ENCODE measurements at places on chromosomes 5 and 9.

GRCh38 chr9:88874391-88874790, 116.9 kb upstream of the S1PR3 start:
- no peak for DNase-seq

DNA sequence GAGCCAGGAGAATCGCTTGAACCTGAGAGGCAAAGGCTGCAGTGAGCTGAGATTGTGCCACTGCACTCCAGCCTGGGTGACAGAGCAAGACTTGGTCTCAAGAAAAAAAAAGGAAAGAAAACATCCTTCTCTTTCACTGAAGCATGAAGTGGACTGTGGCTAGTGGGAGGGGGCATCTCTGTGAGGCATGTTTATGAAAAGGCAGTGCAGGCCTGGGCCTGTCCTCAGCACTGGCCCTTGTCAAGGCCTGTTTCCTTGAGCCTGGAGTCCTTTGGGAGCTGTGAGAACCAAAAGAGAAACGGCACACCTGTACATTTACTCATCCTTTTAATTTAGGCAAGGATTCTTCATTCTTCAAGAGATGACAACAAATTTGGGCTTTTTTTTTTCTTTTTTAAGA, 18.3 kb upstream of the FUBP3 start:
- no peak for DNase-seq

- DNase-seq = no peak
Observed at GRCh38 chr5:127601111-127601510, 47.8 kb upstream of the CTXN3 start.

- no peak for DNase-seq
Observed at GRCh38 chr9:128314697-128315096, 7.5 kb downstream of the TRUB2 start.

- no peak for DNase-seq
Observed at GRCh38 chr5:77972469-77973252, 196.5 kb upstream of the TBCA start.

- no peak for DNase-seq
Observed at GRCh38 chr5:102855681-102856388, 100.7 kb downstream of the PAM start.

GRCh38 chr5:57895766-57896165, 413.2 kb upstream of the ACTBL2 start:
- no peak for DNase-seq

DNA sequence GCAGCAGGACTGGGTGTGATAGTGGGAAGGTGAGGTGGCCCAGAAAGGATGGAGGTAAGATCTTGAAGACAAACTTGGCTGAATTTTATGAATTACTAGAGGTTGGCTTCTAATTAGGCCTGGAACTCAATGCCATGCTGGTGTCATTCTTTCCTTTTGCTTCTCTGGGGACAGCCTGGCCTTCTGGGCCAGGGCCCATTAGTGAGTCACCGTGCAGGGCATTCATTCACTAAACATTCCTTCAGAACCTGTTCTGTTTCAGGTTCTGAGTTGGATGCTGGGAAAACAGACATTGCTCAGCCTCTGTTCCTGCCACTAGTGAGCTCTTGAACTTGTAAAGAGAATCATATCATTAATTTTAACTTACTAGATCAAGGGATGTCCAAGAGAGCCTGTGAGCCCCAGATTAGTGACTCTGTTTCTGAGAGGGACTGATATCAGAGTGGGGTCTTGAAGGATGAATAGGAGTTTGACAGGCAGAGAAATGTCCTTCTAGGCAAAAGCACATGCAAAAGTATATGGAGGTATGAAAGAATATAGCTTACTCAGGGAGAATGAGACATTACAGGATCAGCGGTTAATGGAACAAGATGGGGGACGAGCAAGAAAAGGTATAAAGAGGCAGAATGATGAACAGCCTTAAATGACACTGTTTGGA, 66.5 kb downstream of the LHX2 start:
- DNase-seq = no peak

DNA sequence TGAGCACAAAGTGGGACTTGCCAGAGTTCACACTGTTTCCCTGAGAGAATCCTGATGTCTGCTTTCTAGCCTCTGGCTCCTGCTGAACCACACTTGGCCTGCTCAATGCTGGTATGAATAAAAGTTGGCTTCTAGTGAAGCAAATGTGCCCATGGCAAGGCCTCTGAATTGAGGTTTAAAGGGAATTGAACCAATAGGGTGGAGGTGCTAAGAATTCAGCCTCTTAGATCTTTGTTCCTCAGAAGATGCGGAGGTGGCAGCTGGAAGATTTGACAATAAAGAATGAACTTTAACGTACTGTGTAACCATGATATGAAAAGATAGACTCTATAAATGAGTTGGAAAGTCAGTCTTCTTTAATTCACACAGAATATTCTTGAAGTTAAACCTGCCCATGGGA, 57.2 kb downstream of the RASGRF2 start:
- no peak for DNase-seq

DNA sequence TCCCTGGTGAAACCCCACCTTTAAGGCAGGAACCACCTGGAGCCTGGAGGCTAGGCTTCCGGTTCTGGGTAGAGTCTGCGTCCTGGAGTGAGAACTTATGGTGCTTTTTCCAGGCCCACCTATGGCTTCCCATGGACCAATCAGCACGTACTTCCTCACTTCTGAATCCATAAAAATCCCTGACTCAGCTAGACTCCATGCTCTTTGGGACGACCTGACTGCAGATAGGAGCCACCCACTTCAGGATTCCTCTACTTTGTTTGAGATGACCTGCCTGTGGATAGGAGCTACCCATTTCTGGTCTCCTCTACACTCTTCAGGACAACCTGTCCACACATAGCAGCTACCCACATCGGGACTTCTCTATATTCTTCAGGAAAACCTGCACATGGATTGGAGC, 168.8 kb upstream of the IRX2 start:
- no peak for DNase-seq

DNA sequence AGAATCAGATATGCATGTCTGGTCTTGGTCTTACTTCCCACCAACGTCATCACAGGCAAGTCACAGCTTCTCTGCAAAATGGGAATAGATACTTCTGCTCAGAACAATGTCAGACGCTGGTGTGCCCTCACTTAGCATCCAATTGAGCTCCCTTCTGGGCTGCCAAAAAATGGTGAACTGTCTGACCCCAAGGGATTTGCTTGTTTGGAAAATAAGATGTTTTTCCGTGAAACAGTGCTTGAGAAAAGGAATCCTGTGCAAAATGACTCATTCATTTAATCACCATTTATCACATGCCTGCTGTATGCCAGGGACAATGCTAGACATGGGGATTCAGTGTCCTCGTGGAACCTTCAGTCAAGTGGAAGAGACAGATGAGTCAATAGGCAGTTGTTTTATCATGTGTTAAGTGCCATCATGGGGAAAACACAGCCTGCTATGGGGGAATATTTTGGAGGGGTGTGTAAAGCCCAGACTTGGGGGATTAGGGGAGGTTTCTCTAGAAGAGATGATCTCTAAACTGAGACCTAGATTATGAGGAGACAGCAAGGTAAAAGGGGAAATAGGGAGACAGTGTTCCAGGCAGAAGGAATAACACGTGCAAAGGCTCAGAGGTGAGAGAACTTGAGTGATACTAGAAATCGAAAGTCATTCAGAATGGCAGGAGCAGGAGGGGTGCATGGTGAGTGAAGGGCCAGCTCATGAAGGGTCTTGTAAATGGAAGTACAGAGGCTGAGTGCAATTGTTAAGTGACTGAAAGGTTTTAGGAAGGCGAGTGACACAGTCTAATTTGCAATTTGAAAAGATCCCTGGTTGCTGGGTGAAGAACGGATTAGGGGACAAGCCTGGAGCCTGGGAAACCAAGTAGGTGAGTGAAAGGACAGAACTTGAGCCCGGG, 3.9 kb downstream of the NIPAL4 start:
- DNase-seq = no peak

DNA sequence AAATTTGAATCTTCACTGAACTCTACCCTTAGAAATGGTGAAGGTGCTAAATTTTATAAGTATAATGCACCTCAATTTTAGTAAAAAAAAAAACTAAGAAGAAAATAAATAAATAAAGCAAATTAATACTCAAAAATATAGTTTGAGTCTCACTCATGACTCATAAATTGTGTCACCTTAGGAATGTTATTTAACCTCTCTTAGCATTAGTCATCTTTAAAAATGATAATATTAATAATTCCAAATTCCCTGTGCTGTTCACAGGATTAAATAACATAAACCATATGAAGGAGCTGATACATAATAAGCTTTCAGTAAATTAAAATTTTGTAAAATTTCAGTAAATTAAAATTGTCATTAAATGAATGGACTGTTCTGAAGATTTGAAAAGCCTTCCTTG, 339.8 kb upstream of the RGMB start:
- DNase-seq = no peak

DNA sequence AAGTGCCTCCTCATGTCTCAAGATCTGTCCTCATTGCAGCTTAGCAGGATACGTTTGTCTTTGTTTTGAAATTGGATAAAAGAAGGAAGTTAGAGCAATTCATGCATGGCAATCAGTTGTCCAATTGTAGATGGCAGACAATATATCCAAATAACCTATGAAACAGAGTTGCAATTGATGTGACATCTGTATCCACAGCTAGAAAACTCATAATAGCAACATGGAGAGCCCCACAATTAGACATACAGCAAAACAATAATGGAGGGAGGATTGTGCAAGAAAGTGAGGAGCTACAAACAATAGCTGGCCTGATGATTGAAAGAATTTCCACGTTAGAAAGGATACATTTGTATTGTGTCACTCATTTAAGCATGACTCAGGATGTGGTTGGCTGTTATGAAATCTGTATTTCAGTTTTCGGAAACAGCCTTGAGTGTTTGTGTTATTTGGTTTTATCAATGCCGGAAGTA, 132.0 kb downstream of the FAM174A start:
- DNase-seq = no peak

DNA sequence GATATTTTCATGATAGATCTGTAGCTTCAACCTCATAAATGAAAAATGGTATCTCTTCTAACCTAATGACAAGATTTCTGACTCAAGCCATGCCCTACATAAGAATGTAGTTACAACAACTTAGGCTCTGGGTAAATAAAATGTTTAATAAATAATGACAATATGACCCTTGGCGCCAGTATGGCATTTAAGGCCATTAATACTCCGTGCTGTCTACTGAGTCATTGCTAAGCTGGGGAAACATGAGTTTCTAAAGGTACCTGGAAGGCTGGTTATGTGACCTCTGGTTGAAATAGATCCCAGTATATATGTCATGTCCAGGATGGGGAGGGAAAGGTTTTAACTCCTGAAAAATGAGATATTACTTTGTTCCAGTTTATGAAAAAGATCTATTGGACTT, 58.0 kb upstream of the CEMIP2 start:
- DNase-seq = no peak

- no peak for DNase-seq
Observed at GRCh38 chr5:7970816-7971215, 101.9 kb downstream of the MTRR start.

GRCh38 chr5:83426855-83427254, 44.7 kb upstream of the VCAN start:
- no peak for DNase-seq

- no peak for DNase-seq
Observed at GRCh38 chr5:168422431-168422830, 63.8 kb upstream of the RARS1 start.

DNA sequence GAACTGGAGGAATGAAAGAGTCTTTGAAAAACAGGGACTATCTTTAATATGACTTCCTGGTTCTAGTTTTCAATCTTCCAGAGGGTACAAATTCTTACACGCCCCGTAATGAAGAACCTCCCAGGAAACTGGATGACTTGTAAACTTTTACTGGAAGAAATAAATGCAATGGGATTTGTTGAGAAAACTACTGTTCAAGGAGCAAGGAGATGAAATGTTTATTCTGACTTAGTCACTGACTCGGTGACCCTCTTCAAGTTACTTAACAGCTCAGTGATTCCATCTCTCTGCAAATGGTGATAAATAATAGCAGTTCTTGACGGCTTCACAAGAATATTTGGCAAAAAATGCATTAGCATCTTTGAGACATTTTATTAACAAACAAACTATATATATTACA, 858.6 kb downstream of the PTPRD start:
- DNase-seq = no peak

- DNase-seq = peak; percentile 72
Observed at GRCh38 chr5:151126199-151126645, 31.4 kb downstream of the ANXA6 start.

DNA sequence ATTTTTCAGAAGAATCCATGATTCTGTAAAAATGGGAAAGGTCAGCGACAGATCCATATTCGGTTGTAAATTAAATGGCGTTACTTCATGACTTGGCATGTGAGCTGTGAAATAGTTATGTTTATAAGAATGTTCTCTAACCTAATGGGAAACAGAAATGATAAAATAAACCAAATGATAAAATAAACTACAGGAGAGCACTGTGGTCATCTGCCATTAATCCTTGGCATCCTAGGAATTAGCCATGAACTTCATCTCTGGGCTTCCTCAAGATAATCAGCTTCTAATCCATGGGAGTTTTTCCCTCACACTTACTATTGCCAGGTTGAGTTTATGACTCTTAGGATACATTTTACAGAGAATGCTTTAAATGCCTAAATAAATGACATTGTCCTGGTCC, 94.6 kb upstream of the SLC30A5 start:
- no peak for DNase-seq

DNA sequence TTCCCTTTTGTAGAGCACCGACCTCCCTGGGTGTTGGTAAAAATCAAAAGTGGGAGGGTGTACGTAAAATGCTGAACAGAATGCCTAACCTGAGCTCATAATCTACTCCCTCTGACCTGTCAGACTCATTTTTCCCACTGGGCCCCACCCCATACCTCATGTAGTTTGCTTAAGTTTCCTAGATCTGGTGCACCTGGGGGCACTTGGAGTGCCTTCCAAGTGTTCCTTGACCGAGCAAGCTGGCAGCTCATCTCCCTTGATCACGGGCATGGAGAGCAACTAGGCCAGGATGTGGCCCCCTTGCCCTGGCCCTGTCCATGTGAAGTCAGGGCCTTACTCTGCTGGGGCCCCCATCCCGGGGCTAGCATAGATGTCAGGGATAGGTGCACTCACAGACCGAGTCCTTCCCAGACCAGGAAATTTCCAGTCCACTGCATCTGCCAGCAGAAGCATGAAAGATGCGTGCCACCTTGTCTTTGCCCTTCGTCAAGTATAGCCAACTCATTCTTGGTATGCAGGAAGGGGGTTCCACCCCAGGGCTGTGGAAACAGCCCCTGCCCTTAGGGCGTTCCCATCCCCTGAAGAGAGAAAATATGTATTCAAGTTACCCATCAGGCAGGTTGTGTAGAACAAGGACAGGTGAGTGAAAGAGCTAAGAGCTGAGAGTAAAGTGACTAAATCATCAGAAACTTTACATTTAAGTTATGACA, 41.9 kb downstream of the SLC22A5 start:
- DNase-seq = no peak

Measured in stimulated activated naive CD8-positive, alpha-beta T cell treated with anti-CD3 and anti-CD28 coated beads, Interleukin-15, amount 100 ng/mL, for 72 hours (primary cell).